Spinal cord (tissue), 10 donors: ENCODE measurements at places on chromosomes 16 and 17. TPM values are rescaled to one million over a fixed set of nuclear protein-coding genes. Genes with fewer than 3 reads are reported as not detected.

The CBFA2T3 gene
- polyA plus RNA-seq = 19.5 TPM

The PIMREG gene
- 23.0 TPM for polyA plus RNA-seq

The SPNS3 gene
- 1.9 TPM for polyA plus RNA-seq

The TPSG1 gene
- polyA plus RNA-seq = 0.41 TPM

The TBC1D3 gene
- not detected for polyA plus RNA-seq

The PPP1R27 gene
- not detected for polyA plus RNA-seq

The SMIM22 gene
- polyA plus RNA-seq = 2.4 TPM

The AURKB gene
- polyA plus RNA-seq = 13.1 TPM

The CDH5 gene
- 41.7 TPM for polyA plus RNA-seq

The TPSB2 gene
- polyA plus RNA-seq = not detected

The RASD1 gene
- polyA plus RNA-seq = 13.5 TPM

The CPNE7 gene
- polyA plus RNA-seq = 37.5 TPM

The C16orf46 gene
- 4.4 TPM for polyA plus RNA-seq

The TBC1D3E gene
- polyA plus RNA-seq = not detected

The ICAM2 gene
- 21.0 TPM for polyA plus RNA-seq

The NOS2 gene
- polyA plus RNA-seq = 1.4 TPM

The RAB26 gene
- 26.8 TPM for polyA plus RNA-seq

The EME1 gene
- 7.5 TPM for polyA plus RNA-seq

The CBX8 gene
- 14.4 TPM for polyA plus RNA-seq

The CETP gene
- 3.3 TPM for polyA plus RNA-seq

The GPR139 gene
- polyA plus RNA-seq = 5.9 TPM

The KRTAP4-4 gene
- polyA plus RNA-seq = not detected

The PRSS8 gene
- 0.46 TPM for polyA plus RNA-seq

The HSBP1 gene
- polyA plus RNA-seq = 332 TPM

The EFCAB13 gene
- 3.7 TPM for polyA plus RNA-seq

The MT4 gene
- polyA plus RNA-seq = not detected

The CBFB gene
- polyA plus RNA-seq = 38.6 TPM

The TBC1D3K gene
- polyA plus RNA-seq = not detected

The ACBD4 gene
- 11.7 TPM for polyA plus RNA-seq

The KRT33A gene
- polyA plus RNA-seq = not detected

The TMC7 gene
- polyA plus RNA-seq = 6.0 TPM

The TMEM106A gene
- 5.9 TPM for polyA plus RNA-seq

The DECR2 gene
- 27.7 TPM for polyA plus RNA-seq

The ZNF830 gene
- 24.7 TPM for polyA plus RNA-seq

The HEATR9 gene
- polyA plus RNA-seq = 0.44 TPM

The MYLK3 gene
- polyA plus RNA-seq = 6.8 TPM

The CCDC102A gene
- polyA plus RNA-seq = 7.2 TPM

The KRT40 gene
- polyA plus RNA-seq = 0.33 TPM

The GAS2L2 gene
- 3.0 TPM for polyA plus RNA-seq

The TP53TG3 gene
- not detected for polyA plus RNA-seq

The EVPL gene
- polyA plus RNA-seq = 0.90 TPM

The FZD2 gene
- 15.5 TPM for polyA plus RNA-seq

The NXN gene
- polyA plus RNA-seq = 37.3 TPM

The ADAD2 gene
- polyA plus RNA-seq = 1.3 TPM

The BCO1 gene
- 0.71 TPM for polyA plus RNA-seq

The MYH2 gene
- polyA plus RNA-seq = 0.21 TPM

The HBA2 gene
- 1,794 TPM for polyA plus RNA-seq

The DCTN5 gene
- polyA plus RNA-seq = 53.6 TPM

The NHERF1 gene
- polyA plus RNA-seq = 79.1 TPM

The MFAP4 gene
- 58.8 TPM for polyA plus RNA-seq

The C16orf92 gene
- polyA plus RNA-seq = 0.76 TPM

The CD300E gene
- polyA plus RNA-seq = not detected

The PMFBP1 gene
- 2.9 TPM for polyA plus RNA-seq

The GLP2R gene
- polyA plus RNA-seq = 0.11 TPM

The TBX6 gene
- 2.7 TPM for polyA plus RNA-seq

The KRT15 gene
- 0.29 TPM for polyA plus RNA-seq
